ENCODE measurements at places on chromosomes 16 and 17. TPM values are rescaled to one million over a fixed set of nuclear protein-coding genes. Genes with fewer than 3 reads are reported as not detected.
A peak's percentile ranks its signal among the peaks of the same experiment; 100 is the strongest.

GRCh38 chr17:42659079-42659931, at the start of gene TUBG2:
Gene TUBG2 (plus strand): TSS chr17:42659284. CDS start chr17:42659504, 220 bp downstream.
- DNase-seq = peak; percentile 83

Gene SPPL2C
- total RNA-seq = not detected

- DNase-seq = peak; percentile 54
Observed at GRCh38 chr17:41404024-41404671, 6.7 kb upstream of the KRT31 start.

Gene AATK
- 0.26 TPM for total RNA-seq

DNA sequence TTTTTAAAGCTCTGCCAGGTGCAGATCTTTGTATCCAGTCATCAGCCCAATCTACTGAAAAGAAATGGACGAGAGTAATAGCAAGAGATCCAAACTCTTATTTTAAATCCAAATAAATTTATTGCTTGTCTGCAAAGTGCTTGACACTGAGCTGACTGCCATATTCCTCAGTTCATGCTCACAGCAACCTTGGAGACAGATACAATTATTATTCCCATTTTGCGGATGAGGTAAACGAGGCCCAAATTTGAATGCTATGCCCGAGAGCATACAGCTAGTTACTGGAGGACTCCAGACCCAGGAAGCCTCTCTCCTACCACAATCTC, 620 bp downstream of the NOB1 start:
- DNase-seq = no peak

GRCh38 chr16:27718201-27719105, 168.5 kb downstream of the KATNIP start:
- DNase-seq = no peak

Gene PRKCB
- 75.8 TPM for total RNA-seq

Gene KRTAP4-5
- not detected for total RNA-seq

- no peak for DNase-seq
Observed at GRCh38 chr16:79163691-79164387, 436.7 kb downstream of the MAF start.

DNA sequence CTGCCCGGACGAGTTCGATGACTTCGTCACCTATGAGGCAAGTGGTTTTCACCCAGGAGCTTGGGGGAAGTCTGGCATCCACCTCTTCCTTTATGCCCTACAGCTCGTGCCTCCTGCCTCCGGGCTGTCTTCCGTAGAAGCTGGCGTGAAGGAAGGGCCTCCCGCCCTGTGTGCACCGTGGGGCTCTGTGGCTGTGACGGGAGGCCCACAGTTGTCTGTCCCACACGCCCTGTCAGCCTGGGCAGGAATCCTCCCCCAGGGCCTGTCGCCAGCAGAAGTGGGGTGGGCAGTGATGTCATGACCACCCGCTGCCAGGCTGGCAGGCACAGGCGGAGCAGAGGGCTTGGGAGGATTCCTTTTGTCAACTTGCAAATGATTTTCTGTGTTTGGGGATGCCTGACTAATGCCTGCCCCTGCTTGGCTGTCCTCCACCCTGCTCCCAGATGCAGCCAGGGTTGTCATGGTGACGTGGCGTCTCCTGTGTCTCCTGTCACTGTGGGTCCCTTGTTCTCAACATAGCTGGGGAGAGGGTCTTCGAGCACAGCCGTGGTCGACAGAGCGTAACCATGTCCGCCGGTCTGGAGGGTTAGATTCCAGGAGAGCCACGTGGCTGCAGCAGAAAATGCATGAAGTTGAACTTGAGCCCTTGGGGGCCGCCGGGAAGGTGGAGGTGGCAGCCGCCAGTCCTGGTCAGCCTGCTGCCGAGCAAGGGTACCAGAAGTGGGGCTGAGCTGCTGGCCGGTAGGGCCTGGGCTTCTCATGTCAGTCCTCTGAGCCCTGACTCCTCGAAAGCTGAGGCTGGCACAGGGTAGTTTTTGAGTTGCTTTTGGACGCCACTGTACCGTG, 46.1 kb downstream of the RAB11FIP3 start:
- DNase-seq = no peak

DNA sequence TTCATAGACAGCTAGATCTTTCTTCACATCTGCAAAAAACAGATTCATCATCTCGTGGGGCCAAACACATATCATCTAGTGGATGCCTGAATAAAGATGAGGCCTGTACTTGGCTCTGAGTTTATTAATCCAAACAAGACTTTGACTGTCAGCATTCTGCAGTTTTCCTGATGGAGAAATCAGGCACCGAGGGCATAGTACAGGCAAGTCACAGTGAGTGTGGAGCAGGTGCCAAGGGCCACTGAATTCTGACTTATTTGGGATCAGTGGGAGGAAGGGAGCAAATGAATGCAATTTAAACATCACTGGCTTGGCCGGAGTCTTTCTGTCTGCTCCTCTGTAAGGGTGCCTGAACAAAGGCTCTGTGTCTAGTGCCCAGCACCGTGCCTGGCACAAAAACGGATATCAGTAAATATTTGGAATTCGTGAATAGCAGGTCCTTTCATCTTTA, 975 bp downstream of the CFAP20 start:
- DNase-seq = no peak

DNA sequence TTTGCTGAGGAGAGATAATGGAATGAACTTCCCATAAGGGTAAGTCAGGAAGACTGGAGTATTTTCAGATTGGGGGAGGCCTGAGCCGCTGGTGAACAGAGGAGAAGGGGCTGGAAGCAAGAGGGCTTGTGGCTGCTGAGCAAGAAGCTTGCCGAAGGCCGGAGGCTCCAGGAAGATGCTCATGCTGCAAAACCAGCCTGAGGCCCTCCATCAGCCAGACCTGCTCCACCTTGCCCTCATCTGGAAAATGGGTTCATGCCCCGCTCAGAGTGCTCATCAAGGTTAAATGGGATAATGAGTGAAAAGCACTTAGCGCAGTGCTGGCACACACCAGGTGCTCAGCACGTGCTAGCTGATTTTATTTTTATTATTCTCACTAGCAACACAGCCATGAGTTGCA, 5.5 kb upstream of the ASGR1 start:
- no peak for DNase-seq

- DNase-seq = no peak
Observed at GRCh38 chr17:79949656-79950209, 85.9 kb downstream of the TBC1D16 start.

DNA sequence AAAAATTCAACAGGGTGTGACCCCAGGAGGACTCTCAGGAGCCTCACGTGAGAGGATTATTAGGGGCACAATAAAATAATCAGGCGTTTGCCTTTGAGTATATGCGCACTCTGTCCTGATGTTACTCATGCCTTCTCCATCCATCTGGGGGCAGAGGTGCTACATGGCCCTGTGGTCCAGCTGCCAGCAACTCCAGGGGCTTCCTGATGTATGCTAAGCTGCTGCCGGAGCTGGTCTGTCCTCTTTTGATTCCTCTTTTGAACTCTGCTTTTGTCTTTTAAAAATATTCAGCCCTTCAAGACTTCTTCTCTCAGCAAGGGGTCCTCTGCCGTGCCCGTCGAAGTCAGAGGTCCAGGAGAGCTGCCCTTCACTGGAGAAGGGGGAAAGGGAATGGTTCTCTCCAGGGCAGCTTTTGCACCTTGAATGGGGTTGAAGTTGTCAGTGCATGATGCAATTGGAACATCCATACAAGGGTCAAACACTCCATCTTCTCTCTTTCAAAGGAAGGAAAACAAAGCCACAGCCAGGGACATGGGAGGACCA, 431.4 kb downstream of the SHISA9 start:
- no peak for DNase-seq

Gene SCGB1C2
- total RNA-seq = not detected

Gene AGRP
- 0.40 TPM for total RNA-seq

Gene GSPT1
- 247 TPM for total RNA-seq

DNA sequence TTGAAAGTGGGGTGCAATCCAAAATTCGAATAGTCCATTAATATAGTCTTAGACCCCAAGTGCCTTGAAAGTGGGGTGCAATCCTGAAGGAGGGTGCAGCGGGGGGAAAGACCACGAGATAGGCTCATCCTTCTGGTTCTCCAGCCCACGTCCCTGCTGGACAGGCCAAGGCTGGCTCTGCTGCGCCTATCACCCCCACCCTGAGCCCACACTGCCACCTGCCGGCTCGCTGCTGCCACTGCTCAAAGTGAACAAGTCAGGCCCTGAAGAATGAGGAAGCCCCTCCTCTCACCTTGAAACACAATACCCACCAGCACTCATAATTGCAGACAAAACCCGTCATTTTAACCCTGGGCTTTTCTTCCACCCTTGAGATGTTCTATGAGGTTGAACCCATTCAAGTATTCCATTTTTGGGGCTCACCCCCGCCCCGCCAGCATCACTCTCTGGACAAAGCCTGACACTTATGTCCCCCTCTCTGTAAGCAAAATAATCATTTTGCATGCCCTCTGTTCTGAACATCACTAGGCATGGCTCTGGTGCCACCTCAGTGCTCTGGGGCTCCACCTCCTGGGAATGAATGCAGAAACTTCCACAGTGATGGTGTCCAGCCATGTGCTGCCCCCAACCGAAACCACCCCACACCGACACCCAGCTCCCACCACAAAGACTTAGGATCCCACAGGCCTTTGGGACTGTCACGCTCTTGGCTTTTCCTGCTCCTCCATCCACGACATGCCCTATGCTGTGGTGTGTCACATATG, 56.8 kb downstream of the BEAN1 start:
- peak; percentile 76 for DNase-seq

Gene CD300H
- total RNA-seq = not detected

DNA sequence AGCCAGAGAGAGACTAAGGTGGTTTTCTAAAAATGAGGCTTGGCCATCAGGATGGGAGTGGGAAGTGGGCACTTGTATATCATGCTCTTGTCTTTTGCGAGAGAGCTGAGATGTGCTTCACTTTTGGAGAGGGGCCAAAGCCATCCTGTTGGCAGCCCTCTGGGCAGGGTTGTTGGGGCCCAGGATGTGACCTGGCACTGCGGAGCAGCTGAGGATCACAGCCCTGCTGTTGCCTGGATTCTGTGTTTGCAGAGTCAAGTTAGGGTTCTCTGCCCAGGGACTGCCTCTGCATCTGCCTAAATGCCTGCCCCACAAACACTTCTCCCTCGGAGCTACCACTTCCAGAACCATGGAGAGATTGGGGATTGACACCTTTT, 71.2 kb downstream of the PLD6 start:
- no peak for DNase-seq

GRCh38 chr17:81533339-81534141, 5.4 kb downstream of the FSCN2 start:
- no peak for DNase-seq

DNA sequence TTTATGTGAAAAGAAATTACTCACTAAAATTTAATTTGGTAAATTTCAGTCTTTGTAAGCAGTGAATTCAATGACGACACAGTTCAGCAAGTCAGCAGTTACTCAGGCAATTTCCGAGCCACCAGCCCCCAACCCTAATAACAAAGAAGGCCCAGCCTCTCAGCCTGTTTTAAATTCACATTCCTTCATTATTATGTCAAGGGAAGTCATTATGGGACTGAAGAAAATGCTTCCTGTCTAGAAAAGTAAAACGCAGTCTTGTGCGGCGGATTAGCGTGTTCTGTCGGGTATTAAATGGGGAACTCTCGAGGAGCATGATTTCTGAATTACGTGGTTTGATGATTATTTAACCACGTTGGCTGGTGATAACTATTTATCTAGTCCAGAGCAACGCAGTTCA, 177.6 kb downstream of the AIPL1 start:
- DNase-seq = no peak

Gene KCNJ12
- not detected for total RNA-seq

DNA sequence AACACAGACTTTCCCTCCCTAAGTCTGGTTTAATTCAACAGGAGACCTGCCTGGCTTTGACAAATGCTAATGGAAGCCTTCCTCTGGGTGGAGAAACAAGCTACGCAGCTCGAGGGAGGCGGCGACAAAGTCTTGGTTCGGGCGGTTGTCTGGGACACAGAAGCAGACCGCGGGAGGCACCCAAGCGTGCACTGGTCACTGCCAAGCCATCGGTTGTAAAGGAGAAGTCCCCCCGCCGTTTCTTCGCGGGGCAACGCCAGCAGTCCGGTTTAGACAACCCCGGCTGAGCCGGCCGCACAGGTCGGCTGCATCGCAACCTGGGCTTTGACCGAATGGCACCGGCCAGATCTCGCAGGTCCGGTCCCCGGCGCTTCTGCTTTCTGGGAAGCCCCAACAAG, 586 bp downstream of the GLYR1 start:
- DNase-seq = peak; percentile 27

GRCh38 chr16:30054959-30055553, 10.5 kb upstream of the ALDOA start:
- peak; percentile 64 for DNase-seq

DNA sequence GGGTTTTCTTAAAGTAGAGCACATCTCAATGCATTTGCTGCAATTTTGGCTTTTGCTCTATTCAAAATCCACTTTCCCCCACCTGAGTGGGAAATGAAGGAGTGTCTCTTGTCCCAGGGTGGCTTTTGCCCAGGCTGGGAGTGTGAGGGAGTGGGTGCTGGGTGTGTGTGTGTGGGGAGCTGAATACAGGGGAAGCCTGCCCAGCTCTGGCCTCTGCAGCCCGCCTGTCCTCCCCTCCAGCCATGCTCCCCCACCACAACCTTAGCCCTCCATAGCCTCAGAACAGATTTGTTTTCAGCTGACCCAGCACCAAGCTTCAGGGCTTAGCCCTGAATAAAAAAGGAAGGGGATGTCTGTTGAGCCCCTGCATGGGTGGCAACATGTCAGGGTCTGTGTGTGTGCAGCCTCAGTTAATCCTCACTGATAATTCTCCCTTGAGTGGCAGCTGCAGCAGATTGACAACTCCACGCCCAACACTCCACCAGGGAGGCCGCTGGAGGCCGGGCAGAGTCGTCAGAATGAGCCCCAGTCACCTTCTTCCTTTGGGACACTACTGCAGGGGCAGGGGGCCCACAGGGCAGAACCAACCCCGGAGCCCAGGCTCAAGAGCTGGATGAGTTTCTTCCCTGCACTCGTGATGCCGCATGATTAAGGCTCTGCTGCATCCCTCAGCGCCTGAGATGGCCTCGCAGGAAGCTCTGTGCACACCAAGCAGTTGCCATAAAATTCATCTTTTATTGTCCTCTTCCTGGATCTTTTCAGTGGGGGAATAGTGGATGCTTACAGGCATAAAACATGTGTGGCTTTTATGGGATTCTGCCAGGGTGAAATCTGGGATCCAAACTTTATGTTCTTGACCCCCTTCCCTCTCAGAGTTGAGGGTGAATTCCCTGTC, 55.0 kb downstream of the SPACA3 start:
- no peak for DNase-seq

Gene UMOD
- not detected for total RNA-seq

- no peak for DNase-seq
Observed at GRCh38 chr16:3945751-3946603, 65.5 kb upstream of the CREBBP start.

- no peak for DNase-seq
Observed at GRCh38 chr17:47800686-47801085, 20.9 kb downstream of the OSBPL7 start.

Gene ZNF668
- 18.5 TPM for total RNA-seq

DNA sequence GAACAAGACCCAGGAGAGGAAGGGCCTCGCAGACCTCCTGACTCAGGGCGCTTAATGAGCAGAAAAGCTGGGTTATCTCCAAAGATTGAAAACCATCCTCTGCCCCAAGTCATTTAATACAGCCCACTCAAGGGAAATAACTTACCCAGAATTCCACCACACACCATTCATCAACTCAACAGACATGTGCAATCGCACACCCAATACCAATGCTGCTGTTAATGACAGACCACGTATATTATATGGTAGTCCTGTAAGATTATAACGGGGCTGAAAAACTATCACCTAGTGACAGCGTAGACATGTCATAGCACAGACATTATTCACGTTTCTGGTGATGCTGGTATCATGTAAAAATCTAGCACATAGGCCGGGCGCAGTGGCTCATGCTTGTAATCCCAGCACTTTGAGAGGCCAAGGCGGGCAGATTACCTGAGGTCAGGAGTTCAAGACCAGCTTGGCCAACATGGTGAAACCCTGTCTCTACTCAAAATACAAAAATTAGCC, 52.5 kb upstream of the HELZ start:
- no peak for DNase-seq

Measured in activated naive CD8-positive, alpha-beta T cell treated with anti-CD3 and anti-CD28 coated beads for 36 hours (primary cell).